LHCN-M2 (cell line): ENCODE measurements at places on chromosomes 2 and 18. TPM values are rescaled to one million over a fixed set of nuclear protein-coding genes. Genes with fewer than 3 reads are reported as not detected.

Gene ONECUT2
- under 0.01 TPM in 2 replicates for total RNA-seq

Gene SOX11
- total RNA-seq = 7.4 and 12.1 TPM in 2 replicates

- DNase-seq = no peak
Measured at GRCh38 chr2:86147793-86148192, 41.8 kb downstream of the PTCD3 start.

DNA sequence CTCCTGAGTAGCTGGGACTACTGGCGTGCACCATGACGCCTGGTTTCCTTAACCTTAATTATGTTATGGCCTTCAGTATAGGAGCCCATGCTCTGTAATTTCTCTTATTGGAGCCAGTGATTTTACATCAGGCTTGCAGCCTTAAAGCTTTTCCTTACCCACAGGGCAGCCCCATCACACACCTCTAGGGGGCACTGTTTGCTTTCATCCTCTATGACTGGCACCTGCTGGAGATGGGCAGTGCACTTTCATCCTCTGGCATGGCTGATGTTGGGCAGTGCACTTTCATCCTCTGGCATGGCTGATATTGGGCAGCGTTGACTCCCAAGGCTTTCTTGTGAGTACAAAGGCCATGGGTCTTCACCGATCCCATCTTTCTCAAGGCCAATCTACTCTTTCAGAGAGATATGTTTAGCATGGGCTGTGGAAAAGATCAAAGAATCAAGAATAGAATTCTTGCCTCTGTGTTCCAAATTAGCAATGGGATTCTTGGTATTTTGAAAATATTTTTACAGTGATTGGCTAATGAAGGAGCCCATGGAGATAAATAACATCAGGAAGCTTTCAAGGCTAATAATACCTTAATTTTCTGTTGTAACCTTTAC lies 80.7 kb upstream of the MEX3C start:
- DNase-seq = no peak

GRCh38 chr2:590214-591175 lies 86.7 kb downstream of the TMEM18 start:
- no peak for DNase-seq

DNA sequence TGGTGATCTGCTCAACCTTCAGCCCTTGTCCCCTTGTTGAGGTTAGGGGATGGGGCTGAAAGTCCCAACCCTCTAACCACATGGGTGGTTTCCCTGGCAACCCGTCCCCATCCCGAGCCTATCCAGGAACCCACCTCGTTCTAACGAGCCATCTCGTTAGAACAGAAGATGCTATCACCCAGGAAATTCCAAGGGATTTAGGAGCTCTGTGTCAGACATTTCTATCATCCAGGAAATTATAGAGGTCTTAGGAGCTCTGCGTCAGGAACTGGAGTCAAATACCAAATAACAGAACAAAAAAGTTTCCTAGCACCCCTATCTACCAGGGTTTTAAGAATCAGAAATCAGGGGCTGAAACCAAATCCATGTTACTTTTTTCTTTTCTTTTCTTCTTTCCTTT lies 90.3 kb upstream of the LCLAT1 start:
- DNase-seq = no peak

Gene RNF125
- 0.06 TPM in 1 of 2 replicates, not detected in the other for total RNA-seq

- DNase-seq = no peak
Measured at GRCh38 chr2:176936410-176936809, 276.2 kb upstream of the HNRNPA3 start.

- DNase-seq = no peak
Measured at GRCh38 chr2:219443016-219443696, 8.5 kb downstream of the SPEG start.

Gene NCOA1
- 14.6 and 27.5 TPM in 2 replicates for total RNA-seq

GRCh38 chr2:7634409-7634808 lies 717.2 kb downstream of the RNF144A start:
- no peak for DNase-seq

Gene SULT1C4
- total RNA-seq = not detected in 2 replicates

GRCh38 chr2:105928563-105928962 lies 183.9 kb downstream of the NCK2 start:
- no peak for DNase-seq

DNA sequence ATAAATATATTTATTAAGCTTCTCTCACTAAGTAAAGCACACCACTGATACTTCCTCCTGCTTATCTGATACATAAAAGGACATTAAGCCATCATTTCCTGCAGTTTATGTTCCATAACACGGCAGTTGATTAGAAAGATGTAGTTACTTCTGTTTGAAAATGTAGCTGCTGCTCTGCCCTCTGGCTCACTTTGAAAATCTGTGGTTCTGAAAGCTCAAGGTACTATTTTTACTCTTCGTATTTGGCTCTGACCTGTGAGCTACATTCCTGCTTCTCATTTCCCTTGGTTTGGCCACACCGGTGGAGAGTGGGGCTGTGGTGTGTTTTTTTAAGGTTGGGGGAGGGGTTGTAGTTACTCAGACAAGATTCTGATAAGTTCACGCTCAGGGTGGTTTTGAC lies 12.8 kb upstream of the TTN start:
- no peak for DNase-seq

DNA sequence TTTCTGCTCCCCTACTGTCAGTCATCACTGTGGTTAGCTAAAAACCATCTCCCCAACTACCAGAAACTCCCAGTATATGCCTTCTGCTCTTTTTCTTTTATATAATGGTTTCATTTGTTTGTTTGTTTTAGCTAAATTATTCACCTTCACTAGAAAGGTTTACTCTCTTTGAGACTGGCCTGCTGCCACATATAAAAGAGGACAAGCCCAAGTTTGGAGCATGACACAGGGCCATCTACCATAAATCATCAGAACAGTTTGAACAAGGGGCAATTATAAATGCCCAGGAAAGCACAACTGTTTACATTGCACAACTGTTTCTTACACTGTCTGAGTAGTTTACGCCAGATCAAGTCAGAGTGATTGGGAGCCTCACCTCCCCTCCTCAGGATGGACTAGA lies 471.0 kb upstream of the PIK3C3 start:
- no peak for DNase-seq

GRCh38 chr2:136863874-136864273 lies 98.5 kb downstream of the THSD7B start:
- DNase-seq = no peak
